ENCODE measurements at places on chromosomes 11 and 22.

- no peak for DNase-seq
These were observed 14.9 kb downstream of the SCYL1 start for GRCh38 chr11:65539744-65540289.

GRCh38 chr11:24567380-24567779, 70.5 kb downstream of the LUZP2 start:
- DNase-seq = no peak

- DNase-seq = peak; percentile 37
These were observed 9.4 kb downstream of the CCDC188 start for GRCh38 chr22:20141186-20142077.

DNA sequence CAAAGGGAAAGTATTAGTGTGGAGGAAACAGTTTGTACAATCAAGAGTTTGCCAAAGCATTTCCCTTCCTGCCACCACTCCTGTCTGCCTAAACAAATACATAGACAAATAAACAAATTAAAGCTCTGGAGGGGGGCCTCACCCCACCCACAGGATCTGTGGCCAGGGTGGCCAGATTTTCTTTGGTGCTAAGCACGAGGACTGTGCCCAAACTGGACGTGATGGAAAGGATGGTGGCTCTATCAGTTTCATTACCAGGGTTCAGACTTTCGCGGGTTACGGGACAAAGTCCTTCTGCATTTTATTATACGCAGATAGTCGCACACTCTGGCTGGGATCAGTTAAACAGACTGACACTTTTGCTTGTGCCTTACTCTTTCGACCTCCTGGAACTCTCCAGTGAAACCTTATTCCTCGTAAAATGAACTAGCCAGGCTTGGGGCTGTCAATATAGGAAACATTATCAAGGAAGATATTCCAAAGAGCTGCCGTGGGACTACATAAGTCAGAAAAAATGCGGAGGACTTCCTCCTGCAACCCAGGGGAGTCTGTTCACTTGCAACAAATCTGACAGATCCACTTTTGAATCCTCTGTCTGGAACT, 11.2 kb downstream of the BARX2 start:
- no peak for DNase-seq

DNA sequence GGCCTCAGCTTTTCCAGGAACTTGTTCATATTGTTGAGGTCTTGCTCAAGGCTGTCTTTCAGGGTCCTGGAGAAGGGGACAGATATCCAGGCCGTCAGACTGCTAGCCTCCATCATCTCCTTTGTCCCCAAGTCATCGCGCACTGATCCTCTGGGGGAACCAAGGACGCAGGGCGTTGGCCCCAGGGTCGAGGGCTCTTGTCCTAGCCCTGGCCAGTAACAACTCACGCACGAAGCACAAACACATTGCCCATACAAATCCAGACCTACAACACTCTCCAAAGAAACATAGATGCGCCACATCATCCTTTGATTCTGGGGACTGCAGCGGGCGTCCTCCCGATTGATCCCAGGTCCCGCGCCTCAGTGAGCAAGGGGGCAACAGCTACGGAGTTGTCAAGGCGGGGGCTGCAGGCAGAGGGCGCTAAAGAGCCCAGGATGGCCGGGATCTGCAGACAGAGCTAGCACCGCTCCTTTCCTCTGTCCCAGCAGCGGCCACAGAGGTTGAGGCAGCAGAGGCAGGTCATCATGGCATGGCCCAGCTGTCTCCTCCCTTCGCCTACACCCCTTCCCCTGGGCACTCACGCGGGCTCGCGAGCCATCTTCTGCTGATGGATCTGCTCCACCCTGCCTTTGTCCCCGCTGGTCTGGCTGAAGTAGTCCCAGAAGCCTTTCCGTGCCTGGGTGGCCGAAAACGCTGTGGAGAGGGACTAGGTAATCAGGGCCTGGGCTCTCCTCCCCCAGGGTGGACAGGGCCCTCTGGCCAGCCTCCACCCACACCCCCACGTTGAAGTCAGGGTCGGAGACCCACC, 472 bp downstream of the APOA5 start:
- no peak for DNase-seq

DNA sequence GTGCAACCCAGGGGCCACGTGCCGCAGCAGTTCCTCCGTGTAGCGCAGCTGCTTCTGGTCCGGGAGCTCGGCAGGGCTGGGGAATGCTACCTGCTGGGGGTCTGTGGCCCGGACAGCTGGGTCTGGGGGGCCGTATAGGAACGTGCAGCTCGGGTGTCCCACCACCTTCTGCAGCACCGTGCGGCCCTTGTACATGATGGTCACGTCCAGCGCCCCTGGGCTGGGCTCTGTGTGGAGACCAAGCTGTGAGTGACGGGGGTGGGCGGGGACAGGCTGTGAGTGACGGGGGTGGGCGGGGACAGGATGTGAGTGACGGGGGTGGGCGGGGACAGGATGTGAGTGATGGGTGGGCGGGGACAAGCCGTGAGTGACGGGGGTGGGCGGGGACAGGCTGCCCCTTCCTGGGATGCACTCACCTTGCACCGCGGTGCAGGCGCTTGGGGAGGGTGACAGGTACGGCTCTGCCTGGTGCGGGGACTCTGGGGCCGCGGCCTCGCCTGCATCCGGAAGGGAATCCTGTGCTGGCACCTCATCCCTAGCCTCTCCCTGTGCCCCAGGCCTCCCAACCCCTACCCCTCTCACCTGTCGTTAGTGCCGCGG, 2.3 kb downstream of the IRF7 start:
- DNase-seq = no peak

- DNase-seq = no peak
These were observed 185.0 kb downstream of the ADAMTS15 start for GRCh38 chr11:130633466-130633865.

GRCh38 chr11:92163879-92164278, 60.7 kb upstream of the FAT3 start:
- DNase-seq = no peak

DNA sequence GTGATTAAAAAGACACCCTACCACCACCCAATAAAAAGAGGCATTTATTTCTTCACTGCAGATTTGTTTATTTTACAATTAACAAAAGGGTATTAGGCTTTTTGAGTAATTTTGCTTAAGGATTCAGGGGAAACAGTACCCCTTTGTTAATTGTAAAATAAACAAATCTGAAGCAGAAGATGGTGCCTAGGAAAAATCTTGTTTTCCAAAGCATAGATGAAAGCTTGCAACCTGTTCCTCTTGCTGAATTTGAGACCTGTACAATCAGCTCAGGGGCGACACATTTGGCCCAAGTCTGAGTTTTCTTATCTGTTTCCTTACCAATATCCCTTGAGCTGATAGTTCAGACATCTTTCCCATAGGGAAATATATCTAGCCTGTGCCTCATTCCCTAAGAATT, 171.9 kb downstream of the GRIA4 start:
- DNase-seq = no peak

- DNase-seq = no peak
These were observed 20.5 kb downstream of the MRE11 start for GRCh38 chr11:94472916-94473799.

DNA sequence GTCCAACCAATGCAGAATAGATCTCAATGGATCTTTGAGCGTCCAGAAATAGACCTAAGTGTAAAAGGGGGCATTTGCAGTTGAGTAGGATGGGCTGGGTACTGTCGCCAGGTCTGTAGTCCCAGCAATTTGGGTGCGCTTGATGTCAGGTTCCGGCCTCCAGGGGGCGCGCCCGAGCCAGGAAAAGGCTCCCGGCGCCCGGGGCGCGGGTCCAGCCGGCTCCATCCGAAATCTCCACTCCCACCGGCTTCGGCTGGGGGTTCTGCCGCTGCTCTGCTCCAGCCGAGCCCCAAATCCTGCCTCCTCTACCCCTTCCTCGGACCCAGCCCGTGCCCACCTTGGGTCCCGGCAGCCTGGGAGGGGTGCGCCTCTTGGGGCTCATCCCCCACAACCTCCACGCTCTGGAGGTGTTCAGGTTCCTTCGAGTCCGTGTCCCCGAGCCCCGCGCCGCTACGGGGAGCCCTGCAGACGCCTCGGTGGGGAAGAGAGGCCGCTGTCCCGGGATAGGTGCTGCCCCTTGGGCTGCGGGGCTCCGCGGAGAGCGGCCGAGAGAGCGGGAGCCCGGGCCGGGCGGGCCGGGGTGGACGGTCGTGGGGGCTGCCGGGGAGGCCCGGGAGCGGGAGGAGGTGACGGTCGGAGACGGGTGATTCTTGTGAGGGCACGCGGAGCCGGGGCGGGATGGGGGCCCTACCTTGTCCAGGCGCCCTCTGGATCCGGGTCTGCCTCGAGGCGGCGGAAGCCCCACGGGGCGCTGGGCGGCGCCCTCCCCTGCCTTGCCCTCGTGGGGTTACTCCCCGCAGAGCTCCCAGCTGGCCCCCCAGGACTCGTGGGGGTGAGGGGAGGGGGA, 13.0 kb upstream of the CYB5R3 start:
- no peak for DNase-seq

DNA sequence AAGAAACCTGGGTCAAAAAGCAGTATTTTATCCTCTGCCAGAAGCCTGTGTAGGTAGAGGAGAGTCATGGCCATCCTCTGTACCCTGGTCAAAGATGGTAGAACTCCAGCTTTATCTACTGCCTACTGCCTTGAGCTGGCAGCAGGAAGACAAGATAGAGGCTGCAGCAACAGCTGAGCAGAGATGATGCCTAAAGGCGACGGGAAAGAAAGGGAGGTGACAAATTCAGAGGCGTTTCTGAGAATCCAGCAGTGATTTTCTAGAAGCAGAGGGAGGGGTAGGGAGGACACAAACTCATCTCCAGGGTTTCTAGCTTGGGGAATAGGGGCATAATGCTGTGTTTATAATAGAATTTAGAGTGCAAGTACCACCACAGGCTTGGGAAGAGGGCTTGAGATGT, 15.5 kb upstream of the C1QTNF4 start:
- DNase-seq = no peak

DNA sequence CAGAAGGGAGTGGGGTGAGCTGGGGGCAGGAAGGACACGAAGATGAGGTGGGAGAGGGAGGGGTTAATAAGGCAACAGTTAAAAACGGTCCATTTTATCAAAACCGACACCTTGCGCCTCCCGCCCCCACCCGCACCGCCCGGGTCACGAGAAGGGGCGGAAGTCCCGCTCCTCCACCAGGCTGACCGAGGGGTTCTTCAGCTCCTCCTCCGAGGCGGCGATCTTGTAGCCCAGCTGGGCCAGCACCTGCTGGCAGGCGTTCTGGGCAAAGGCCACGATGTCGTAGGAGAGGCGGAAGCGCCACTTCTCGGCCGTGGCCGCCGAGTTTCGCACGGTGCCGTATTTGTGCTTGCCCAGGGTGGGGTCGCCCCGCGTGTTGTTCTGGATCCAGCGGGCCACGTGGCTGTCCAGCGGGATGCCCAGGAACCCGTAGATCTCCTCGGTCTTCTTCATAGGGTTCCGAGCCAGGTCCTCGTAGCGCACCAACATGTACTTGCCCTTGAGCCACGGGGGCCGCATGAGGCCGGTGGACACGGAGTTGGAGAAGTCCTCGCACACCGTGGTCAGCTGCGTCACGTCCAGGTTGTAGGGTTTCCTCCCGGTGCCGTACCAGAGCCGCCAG, 15.8 kb downstream of the CHST1 start:
- DNase-seq = no peak

DNA sequence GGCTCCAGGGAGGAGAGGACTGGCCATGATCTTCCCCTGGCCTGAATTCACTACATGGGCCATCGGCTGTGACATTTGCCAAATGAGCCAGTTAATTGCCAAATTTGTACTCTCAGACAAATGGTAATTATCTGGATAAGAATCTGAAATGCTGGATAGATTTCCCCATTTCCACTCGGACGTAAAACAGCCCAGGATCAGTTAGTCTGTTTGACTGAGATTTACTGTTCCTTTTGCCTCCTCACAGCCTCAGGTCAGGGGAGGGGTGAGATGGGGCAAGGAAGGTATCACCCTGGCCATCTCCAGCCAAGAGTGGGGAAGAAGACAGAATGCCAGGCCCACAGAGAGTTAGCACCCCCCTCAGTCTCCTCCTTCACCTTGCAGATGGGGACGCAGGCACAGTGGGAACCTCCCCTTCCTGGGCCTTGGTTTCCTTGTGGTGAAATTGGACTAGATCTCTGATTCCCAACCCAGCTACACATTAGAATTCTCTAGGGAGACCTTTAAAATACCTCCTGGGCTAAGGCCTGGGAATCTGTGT, 5.2 kb downstream of the TRIM29 start:
- no peak for DNase-seq

- no peak for DNase-seq
These were observed 48.3 kb downstream of the FAM83F start for GRCh38 chr22:40043081-40043480.

GRCh38 chr22:21042978-21043859, 2.5 kb upstream of the LRRC74B start:
- DNase-seq = no peak

DNA sequence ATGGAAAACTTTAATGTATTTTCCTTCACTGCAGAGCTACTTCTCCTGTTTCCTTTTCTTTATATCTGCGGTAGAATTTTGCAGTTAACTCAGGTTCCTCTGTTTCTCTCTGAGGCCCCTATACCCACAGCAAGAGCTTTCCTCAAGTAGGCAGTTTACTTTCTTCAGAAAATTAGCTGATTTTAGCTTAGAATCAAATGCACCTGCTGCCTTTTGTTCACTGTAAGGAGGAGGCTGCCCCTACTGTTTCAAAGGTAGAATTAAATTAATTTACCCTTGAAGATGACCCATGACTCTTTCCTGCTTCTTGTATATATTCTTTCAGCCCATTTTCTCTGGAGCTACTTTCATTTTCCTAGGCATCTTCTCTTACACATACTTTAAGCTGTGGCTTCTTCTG, 68.7 kb upstream of the GDPD4 start:
- DNase-seq = no peak

DNA sequence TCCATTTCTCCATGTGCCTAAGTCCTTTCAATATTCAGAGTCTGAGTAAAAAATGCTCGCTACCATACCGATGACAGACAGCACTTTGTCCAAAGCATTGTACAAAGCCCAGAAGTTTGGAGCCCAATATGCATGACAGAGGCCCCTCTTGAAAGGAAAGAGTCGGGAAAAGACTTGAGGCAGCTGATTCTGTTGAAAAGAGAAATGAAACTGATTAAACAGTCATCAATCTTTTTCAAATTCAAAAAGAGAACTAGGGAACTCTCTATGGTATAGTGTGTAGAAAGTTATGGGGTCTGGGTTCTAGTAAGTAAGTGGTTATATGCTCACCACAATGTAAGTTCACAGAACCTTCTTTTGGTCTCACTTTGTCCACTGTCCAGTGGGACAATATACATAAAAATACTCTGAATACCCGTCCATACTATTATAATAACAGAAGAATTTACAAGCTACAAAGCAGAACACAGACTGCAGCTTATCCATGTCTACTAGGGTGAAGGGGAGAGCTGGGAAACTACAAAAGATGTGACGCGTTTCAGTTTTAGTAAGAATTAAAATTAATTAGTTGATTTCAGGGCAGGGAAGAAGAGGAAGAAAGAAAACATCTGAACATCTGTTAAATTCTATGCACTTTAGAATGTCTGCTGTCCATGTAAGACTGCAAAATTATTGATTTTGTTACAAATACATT, 26.7 kb downstream of the ALG8 start:
- no peak for DNase-seq

- DNase-seq = no peak
These were observed 14.0 kb downstream of the RAB36 start for GRCh38 chr22:23159291-23159630.

GRCh38 chr11:63993993-63994392, 7.8 kb downstream of the OTUB1 start:
- DNase-seq = no peak

GRCh38 chr11:12085371-12086251, 24.8 kb upstream of the MICAL2 start:
- DNase-seq = no peak
